ENCODE measurements at places on chromosomes 6 and 20.

GRCh38 chr20:54339093-54339492 is 131.2 kb downstream of the PFDN4 start:
- DNase-seq = no peak

- DNase-seq = peak; percentile 24
Measured at GRCh38 chr20:25198663-25199383, 3.3 kb downstream of the ENTPD6 start.

DNA sequence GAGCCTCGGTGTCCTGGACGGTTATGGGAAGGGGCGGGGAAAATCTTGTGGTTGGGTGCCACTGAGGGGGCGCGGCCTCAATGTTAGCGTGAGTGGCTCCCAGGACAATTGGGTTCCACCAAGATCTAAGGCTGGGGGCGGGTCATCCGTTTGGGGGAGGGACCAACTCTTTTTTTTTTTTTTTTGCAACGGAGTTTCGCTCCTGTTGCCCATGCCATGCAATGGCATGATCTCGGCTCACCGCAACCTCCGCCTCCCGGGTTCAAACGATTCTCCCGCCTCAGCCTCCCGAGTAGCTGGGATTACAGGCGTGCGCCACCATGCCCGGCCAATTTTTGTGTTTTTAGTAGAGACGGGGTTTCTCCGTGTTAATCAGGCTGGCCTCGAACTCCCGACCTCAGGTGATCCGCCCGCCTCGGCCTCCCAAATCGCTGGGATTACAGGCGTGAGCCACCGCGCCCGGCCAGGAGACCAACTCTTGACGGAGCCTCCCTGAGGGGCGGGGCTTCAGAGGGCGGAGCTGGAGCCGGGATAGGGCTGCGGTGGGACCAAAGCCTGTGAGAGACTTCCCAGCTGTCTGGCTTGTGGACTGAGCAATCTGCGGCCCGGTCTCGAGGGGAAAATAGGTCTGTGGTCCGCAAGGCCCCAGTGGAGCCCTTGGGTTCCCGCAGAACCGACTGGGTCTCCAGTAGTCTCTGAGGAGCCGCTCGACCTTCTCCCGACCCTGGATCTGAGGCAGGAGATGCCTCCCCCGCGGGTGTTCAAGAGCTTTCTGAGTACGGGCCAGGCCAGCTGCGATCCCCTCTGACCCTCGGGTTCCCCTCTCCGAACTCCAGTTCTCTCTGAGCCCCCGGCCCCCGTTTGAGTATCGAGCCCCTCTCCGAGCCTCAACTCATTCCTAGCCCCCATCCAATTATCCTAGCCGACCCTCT is 1.1 kb downstream of the SPAG4 start:
- DNase-seq = peak; percentile 84

GRCh38 chr20:58997141-58997770 is 9.8 kb downstream of the CTSZ start:
- no peak for DNase-seq

DNA sequence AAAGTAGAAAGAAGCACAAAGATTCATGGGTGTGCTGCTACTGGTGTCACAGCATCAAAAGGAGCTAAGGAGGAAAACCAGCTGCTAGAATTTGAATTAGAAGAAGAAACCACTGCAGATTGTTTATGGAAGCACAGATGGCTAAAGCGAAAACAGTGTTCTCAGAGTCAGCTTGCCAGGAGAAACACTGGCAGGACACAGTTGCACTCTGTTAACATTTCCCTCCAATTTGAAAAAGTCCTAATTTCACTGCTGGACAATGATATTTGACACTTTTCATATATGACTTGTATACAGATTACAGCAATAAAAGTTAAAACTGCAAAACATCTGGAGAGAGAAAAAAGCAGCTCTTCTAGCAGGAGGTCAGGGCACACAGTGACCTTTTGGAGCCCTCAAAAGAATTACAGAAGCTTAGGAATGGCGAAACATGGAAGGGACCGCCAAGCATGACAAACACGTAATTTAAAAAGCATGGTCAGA is 314.5 kb downstream of the COL12A1 start:
- DNase-seq = no peak

DNA sequence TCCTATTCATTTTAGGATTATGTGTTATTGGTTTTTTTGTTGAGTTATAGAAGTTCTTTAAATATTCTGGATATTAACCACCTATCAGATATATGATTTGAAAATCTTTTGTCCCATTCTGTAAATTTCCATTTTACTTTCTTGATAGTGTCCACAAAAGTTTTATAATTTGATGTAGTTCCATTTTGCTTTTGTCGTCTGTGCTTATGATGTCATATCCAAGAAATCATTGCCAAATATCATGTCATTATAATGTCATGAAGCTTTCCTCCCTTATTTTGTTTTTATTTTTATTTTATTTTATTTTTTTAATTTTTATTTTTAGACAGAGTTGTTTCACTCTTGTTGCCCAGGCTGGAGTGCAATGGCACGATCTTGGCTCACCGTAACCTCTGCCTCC is 21.0 kb upstream of the NANP start:
- no peak for DNase-seq

DNA sequence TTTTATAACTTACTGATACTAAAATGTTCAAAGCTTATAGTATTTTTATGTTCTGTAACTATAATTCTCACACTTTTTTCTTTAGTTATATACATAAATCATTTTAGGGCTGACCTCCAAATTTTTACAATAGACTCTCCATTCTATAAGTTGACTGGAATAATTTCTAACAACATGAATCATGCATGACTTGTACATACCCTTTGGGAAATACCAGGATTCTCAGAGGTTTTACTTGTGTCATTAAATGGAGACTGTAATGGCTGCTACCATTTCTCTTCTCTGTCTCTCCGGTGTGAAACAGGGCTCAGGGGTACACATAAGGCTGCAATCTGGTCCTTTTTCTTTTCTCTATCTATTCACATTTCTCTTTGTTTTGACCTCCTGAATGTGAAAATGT is 222.2 kb upstream of the FLRT3 start:
- DNase-seq = no peak

DNA sequence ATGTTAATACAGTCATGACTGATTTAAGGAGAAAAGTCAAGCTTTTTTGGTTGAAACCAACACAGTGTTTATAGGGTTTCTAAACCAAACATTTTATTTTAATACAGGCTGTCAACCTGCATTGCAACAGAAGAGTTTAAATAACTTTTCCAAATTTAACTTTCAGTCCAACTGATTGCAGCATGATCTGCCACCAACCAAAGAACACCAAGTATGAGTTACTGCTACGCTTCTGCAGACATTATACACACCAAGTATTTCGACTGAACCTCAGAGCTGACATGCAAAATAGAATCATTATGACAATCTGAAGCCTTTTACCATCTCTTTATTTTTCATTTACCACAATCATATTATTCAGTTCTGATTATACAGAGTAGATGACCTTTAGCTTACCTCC is 151.2 kb upstream of the DST start:
- DNase-seq = no peak

DNA sequence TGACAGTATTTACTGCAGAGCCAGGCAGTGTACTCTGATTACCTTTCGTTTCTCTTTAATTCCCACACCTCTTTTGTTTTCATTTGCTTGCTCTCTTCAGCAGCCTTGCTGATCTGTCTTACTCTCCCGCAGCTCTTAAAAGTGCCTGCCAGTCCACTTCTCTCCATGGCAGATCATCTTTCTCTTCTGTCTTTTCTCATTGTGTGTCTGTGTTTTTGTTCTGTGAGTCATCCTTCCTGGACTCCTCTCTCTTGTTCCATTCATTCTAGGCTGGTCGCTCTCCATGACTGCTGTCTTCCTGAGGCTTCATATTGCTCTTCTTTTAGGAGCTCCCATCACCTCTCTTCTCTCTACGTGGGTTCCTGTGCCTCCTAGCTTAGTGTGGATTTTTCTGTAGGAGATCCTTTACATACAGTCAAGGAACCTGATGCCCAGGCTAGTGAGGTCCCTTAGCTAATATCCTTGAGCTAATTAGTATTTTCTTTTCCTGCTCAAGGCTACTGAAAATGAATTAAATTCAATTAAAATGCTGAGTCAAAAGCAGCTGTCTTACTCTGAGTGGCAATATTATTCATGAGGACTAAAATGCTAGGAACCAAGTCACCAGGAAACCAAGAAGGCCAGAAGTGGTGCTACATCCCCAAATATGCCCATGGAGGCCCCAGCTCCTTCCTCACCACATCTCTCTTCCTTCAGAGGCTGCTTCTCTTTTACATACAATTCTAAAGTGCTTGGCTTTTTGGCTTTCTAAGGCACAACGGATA is 86.1 kb downstream of the SLX4IP start:
- no peak for DNase-seq

- no peak for DNase-seq
Measured at GRCh38 chr20:1189827-1190226, 5.0 kb upstream of the TMEM74B start.

- DNase-seq = no peak
Measured at GRCh38 chr20:14979453-14979986, 642.1 kb upstream of the FLRT3 start.

DNA sequence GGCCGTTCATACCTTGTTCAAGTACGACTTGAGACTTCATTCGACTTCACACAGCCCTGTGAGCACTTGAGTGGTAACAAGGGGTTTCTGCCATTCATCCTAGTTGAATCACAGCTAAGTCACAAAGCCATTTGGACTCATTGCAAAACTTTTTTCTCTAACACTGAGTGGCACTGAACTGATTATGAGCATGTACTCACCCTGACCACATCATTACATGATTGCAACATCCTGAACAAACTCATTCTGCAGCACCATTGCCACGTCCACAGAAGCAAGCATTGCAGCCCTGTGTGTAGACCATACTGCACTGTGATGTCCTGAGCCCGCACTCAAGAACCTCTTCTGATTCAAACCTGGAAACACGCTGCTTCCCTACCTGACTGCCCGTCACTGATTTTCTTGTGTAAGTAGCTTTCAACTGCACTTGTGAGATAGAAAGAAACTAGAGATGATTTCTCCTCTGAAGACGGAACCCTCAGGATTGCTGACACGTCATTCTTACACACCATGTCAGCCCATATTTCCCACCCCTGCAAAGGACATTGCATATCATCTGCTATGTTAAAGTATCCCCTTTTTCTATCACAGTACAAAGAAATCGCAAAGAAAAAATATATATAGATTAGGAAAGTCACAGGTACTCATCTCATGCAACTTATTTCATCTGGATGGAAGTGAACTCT is 81.6 kb downstream of the C6orf118 start:
- no peak for DNase-seq

GRCh38 chr6:14121936-14122344 is 4.4 kb downstream of the CD83 start:
- peak; percentile 53 for DNase-seq

- DNase-seq = no peak
Measured at GRCh38 chr6:24931718-24932691, 3.8 kb downstream of the RIPOR2 start.

- DNase-seq = no peak
Measured at GRCh38 chr6:36364669-36365479, 22.6 kb downstream of the ETV7 start.

- no peak for DNase-seq
Measured at GRCh38 chr6:163694072-163694471, 279.6 kb downstream of the QKI start.

DNA sequence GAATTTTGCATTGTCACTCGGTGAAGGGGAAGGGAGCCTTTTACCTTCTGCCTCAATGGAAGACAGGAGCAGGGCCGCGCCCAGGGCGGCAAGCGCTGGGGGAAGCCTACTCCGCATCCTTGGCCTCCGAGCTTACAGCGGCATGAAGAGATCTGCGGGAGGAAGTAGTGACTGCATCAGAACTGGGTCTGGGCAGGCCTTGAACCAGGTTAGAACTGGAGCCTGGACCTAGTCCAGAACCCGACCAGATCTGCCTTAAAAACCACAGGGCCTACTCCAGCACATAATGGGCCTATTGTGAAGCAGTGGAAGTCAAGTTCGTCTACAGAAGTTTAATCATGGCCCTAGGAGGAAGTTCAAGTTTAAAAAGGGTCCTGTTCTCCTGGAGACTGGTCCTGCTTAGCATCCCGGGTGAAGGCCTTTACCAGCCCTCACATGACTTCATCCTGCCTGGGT is 3.1 kb downstream of the COL12A1 start:
- DNase-seq = no peak

- DNase-seq = peak; percentile 72
Measured at GRCh38 chr20:38692436-38693411, 31.6 kb upstream of the SLC32A1 start.

- no peak for DNase-seq
Measured at GRCh38 chr6:133707456-133707855, 181.5 kb upstream of the TCF21 start.

GRCh38 chr6:40931931-40932330 is 107.1 kb downstream of the UNC5CL start:
- no peak for DNase-seq

GRCh38 chr6:15510121-15510520 is 152.7 kb downstream of the DTNBP1 start:
- DNase-seq = no peak

- DNase-seq = no peak
Measured at GRCh38 chr6:119162134-119162775, 83.8 kb upstream of the FAM184A start.

Data from stimulated activated CD8-positive, alpha-beta memory T cell treated with anti-CD3 and anti-CD28 coated beads, Interleukin-4, amount 100 ng/mL, for 48 hours (primary cell).